Fibroblast of the aortic adventitia (primary cell): ENCODE measurements at places on chromosomes 5 and 9. TPM values are rescaled to one million over a fixed set of nuclear protein-coding genes. Genes with fewer than 3 reads are reported as not detected.

SLC4A9 gene
- not detected in 2 replicates for total RNA-seq

ATP10B gene
- total RNA-seq: not detected in 2 replicates

PTGR1 gene
- 76.0 and 88.4 TPM in 2 replicates for total RNA-seq

ITGA1 gene
- 4.2 and 26.7 TPM in 2 replicates for total RNA-seq

GFM2 gene
- 13.6 and 31.8 TPM in 2 replicates for total RNA-seq

S100Z gene
- total RNA-seq: not detected in 2 replicates

SPINK1 gene
- not detected in 2 replicates for total RNA-seq

BTNL3 gene
- total RNA-seq: not detected in 2 replicates

FOXD4L4 gene
- total RNA-seq: 0.09 TPM in 1 of 2 replicates, not detected in the other

SLC46A2 gene
- not detected in 2 replicates for total RNA-seq

NUTM2G gene
- total RNA-seq: not detected in 2 replicates

PDE4D gene
- 9.2 and 12.7 TPM in 2 replicates for total RNA-seq

SPARC gene
- total RNA-seq: 1,011 and 5,653 TPM in 2 replicates

HRH2 gene
- total RNA-seq: under 0.01 TPM in 1 of 2 replicates, not detected in the other

KIF4B gene
- not detected in 2 replicates for total RNA-seq

SH2D3C gene
- 0.18 and 6.0 TPM in 2 replicates for total RNA-seq

PGGT1B gene
- total RNA-seq: 5.7 and 15.1 TPM in 2 replicates

RLN1 gene
- 0.18 TPM in 1 of 2 replicates, not detected in the other for total RNA-seq

LMX1B gene
- total RNA-seq: not detected in 2 replicates

TSC1 gene
- 56.0 and 70.7 TPM in 2 replicates for total RNA-seq

TTC39B gene
- total RNA-seq: 8.2 and 22.1 TPM in 2 replicates

CER1 gene
- not detected in 2 replicates for total RNA-seq

SPATA31C1 gene
- total RNA-seq: not detected in 2 replicates

ACTBL2 gene
- not detected in 2 replicates for total RNA-seq

FIBCD1 gene
- 0.27 TPM in 1 of 2 replicates, not detected in the other for total RNA-seq

DRD1 gene
- total RNA-seq: 0.18 TPM in 1 of 2 replicates, not detected in the other

SLC1A1 gene
- 9.6 and 41.7 TPM in 2 replicates for total RNA-seq

NUP188 gene
- total RNA-seq: 37.0 and 69.1 TPM in 2 replicates

SLC34A3 gene
- not detected in 2 replicates for total RNA-seq

IL9 gene
- not detected in 2 replicates for total RNA-seq

SPINK6 gene
- not detected in 2 replicates for total RNA-seq

DBH gene
- total RNA-seq: not detected in 2 replicates

PCDHGA4 gene
- total RNA-seq: 3.7 and 9.9 TPM in 2 replicates

QRFP gene
- total RNA-seq: not detected in 2 replicates

SPINK4 gene
- not detected in 2 replicates for total RNA-seq

LHX6 gene
- total RNA-seq: not detected in 2 replicates

GRM6 gene
- not detected in 2 replicates for total RNA-seq

NMUR2 gene
- total RNA-seq: not detected in 2 replicates

PRDM9 gene
- not detected in 2 replicates for total RNA-seq

MZB1 gene
- 0.18 TPM in 1 of 2 replicates, not detected in the other for total RNA-seq

DOK3 gene
- total RNA-seq: 0.99 and 1.3 TPM in 2 replicates

WNK2 gene
- not detected in 2 replicates for total RNA-seq

SLC36A2 gene
- total RNA-seq: not detected in 2 replicates

BARHL1 gene
- total RNA-seq: not detected in 2 replicates

TMEFF1 gene
- 0.49 and 1.3 TPM in 2 replicates for total RNA-seq

FCHSD1 gene
- 19.9 and 39.8 TPM in 2 replicates for total RNA-seq

MLLT3 gene
- total RNA-seq: 4.3 and 19.8 TPM in 2 replicates

ARSI gene
- total RNA-seq: 1.5 and 2.1 TPM in 2 replicates

SLC6A19 gene
- not detected in 2 replicates for total RNA-seq

FOXI1 gene
- not detected in 2 replicates for total RNA-seq

TTC16 gene
- total RNA-seq: not detected in 2 replicates

RELL2 gene
- 2.6 and 6.6 TPM in 2 replicates for total RNA-seq

ORM1 gene
- not detected in 2 replicates for total RNA-seq

ZNF483 gene
- 2.6 and 8.8 TPM in 2 replicates for total RNA-seq

AFAP1L1 gene
- total RNA-seq: 2.3 and 10.8 TPM in 2 replicates

GLIPR2 gene
- 24.3 and 36.6 TPM in 2 replicates for total RNA-seq

SPATA9 gene
- 0.54 TPM in 1 of 2 replicates, not detected in the other for total RNA-seq

SNCAIP gene
- total RNA-seq: 0.18 and 0.57 TPM in 2 replicates
